WERI-Rb-1 (cell line): ENCODE measurements at places on chromosomes 12 and 14.

GRCh38 chr12:93302331-93303229 is 75.1 kb upstream of the NUDT4 start:
- DNase-seq, result no peak

- no peak for DNase-seq
Measured at GRCh38 chr12:125283521-125283920, 218.3 kb downstream of the AACS start.

- DNase-seq, result no peak
Measured at GRCh38 chr12:2194571-2194970, 141.8 kb downstream of the CACNA1C start.

DNA sequence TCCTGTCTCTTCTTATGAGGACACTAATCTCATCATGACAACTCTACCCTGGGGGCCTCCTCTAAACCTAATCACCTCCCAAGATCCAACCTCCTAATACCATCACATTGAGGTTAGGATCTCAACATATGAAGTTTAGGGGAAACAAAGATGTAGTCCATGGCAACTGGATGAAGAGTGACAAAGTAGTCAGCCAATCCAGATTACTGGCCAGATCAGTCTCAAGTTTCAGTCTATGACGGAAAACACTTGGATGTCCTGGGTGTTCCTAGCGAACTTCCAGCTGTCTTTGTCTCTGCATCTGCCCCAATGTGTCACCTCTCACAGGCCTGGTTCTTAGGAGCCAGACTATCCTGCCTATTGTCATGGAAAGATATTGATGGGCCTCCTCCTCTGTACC is 630.8 kb downstream of the AACS start:
- DNase-seq, result no peak

DNA sequence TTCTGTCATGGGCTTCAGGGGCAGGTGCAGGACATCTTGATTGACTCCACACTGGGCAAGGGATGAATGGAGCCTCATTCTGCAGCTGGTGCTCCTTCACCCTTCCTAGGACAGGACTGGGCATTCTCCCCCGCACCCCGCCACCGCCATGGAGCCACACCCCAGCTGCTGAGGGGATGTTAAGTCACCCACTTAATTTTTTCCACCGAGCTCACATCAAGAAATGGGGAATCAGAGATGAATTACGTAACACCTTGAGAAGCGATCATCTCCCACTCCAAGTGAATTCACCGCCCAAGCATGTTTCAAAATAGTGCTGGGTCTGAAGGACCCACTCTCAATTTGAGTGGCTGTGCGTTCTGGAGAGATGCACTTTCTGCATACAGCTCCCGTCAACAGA is 94.2 kb downstream of the EML1 start:
- DNase-seq, result no peak

- DNase-seq, result no peak
Measured at GRCh38 chr14:91770185-91770584, 38.3 kb upstream of the CATSPERB start.
